ENCODE measurements at places on chromosomes 2 and 18. TPM values are rescaled to one million over a fixed set of nuclear protein-coding genes. Genes with fewer than 3 reads are reported as not detected.

The KCNJ3 gene
- not detected for total RNA-seq

DNA sequence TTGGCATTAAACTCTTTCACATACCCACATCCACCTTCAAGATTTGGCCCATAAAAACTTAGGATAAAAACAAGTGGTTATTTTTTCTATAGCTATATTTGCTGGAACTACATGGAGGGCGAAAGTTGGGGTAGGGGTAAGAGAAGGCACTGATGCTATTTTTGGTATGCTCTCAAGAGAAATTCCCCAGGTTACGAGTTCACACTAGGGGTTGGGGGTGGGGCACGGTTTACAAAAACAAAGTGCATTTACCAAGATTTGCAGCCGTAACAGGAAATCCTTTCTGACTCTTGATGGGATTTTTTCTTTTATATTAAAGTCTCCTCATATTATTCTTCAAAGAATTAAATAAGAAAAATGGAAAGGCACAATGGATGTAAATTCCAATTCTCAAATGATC lies 6.8 kb downstream of the SERPINE2 start:
- no peak for DNase-seq

DNA sequence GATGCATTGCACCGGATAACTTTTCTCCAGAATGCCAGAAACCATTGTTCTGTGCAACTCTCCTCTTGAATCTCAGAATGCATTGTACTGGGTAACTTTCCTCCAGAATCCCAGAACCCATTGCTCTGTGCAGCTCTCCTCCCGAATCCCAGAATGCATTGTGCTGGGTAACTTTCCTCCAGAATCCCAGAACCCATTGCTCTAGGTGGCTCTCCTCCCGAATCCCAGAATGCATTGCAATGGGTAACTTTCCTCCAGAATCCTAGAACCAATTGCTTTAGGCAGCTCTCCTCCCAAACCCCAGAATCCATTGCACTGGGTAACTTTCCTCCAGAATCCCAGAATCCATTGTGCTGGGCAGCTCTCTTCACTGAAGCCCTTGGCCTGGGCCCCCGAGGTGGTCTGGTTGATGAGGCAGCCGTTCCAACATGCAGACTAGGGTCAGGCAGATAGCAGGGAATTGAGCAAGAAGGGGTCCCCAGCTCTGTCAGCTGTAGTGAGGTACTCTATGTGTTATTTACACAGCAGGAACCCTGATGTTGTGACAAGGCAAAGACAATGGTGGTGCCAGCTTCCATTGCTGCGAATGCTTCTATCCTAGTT lies 9.4 kb downstream of the FOSL2 start:
- no peak for DNase-seq

The FTCDNL1 gene
- 2.1 TPM for total RNA-seq

- DNase-seq = no peak
These were observed 74.5 kb downstream of the SPATS2L start for GRCh38 chr2:200380833-200381542.

The DPY30 gene
- total RNA-seq = 53.7 TPM

DNA sequence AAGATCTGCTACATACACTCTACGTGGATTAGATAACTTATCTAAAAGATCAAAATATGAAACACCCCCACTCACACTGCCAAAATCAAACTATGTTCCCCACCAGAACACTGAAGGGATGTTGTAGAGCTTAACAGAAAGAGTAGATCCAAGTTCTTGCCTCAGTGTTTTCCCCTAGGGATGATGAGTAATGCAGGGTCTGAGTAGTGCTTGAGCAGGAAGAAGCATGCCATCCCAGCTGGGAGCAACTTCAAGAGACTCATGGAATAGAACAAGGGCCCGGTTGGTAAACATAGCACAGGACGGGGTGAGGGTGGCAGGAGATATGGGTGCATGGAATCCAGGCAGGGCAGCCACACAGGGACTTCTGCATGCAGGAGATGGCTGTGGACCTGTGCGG lies 74.3 kb downstream of the SNTG2 start:
- DNase-seq = no peak

The LRRC30 gene
- total RNA-seq = not detected

The HOXD13 gene
- total RNA-seq = not detected

The GAD1 gene
- not detected for total RNA-seq

The SYT4 gene
- total RNA-seq = 1.1 TPM

- DNase-seq = no peak
These were observed 25.7 kb upstream of the PLA2R1 start for GRCh38 chr2:160087854-160088745.

The GAREM1 gene
- 11.5 TPM for total RNA-seq

All from upper lobe of right lung (tissue), 1 donor.